ENCODE measurements at places on chromosomes 2 and 18.

DNA sequence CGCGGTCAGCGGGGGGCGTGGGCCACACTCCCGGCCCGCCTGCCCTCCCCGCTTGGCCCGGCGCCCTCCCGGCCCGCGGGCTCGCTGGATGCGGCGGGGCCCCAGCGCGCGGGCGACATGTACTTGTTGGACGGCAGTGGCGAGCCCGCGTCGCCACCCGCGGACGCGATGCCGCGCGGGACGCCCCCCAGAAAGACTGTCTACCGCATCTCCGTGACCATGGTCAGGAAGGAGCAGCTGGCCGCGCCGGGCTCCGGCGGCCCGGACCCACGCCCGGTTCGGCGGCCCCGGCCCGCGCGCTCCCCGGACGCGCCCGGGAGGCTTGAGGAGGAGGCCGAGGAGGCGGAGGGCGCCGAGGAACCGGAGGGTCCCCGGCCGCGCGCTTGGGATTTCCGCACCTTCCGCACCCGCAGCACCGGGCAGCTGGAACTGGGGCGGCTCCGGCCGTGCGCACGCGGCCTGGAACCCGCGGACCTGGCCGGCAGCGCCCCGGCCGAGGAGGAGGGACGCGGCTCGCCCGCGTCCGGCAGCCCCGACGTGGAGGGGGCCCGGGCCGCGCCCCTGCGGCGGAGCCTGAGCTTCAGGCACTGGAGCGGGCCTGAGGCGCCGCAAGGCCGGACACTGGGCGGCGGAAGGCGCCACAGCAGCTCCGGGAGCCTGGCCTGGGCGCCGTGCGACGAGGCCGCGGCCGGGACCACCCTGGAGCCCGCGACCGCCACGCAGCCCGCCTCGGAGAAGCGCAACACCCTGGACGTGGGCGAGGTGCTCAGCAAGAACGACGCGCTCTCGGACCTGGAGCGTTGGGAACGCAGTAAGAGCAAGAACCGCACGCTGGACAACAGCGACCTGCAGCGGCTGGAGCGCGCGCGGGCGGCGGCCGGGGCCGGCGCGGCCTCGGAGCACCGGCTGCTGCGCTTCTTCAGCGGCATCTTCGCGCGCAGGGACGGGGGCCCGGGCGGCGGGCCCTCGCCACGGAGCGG, 176.4 kb downstream of the AGAP1 start:
- no peak for DNase-seq

- no peak for DNase-seq
These were observed 4.6 kb downstream of the CDCA7 start for GRCh38 chr2:173359231-173359630.

- DNase-seq = no peak
These were observed 16.5 kb upstream of the FAHD2A start for GRCh38 chr2:95386031-95386430.

- no peak for DNase-seq
These were observed 52.3 kb upstream of the SEC11C start for GRCh38 chr18:59087391-59087790.

- no peak for DNase-seq
These were observed 20.3 kb upstream of the CYP1B1 start for GRCh38 chr2:38095996-38096861.

- DNase-seq = peak; percentile 54
These were observed 62.3 kb upstream of the CCDC195 start for GRCh38 chr2:224778474-224778877.

GRCh38 chr2:62826141-62826540, 120.6 kb downstream of the EHBP1 start:
- DNase-seq = no peak

GRCh38 chr2:222861411-222862105, 722 bp downstream of the ACSL3 start:
- peak; percentile 21 for DNase-seq

DNA sequence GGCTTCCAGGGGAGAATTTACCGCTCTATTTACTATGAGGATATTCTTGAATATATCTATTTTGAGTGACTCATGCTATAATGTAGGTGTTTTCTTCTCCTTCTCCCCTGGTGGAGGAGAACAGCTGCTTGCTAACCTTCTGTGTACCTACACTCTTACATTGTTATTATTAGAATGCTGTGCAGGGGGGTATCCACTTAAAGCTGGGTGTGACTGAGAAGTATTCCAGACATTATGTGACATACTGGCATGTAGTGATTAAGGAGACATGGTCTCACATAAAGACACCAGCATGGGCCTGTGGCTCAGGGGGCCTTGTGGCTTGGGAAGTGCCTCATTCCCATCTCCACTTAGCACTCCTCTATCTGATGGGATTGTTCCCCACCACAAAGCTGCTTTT, 287.9 kb downstream of the PTPRM start:
- DNase-seq = no peak

- no peak for DNase-seq
These were observed 296.5 kb upstream of the GYPC start for GRCh38 chr2:126359494-126359893.

- DNase-seq = no peak
These were observed 76.1 kb downstream of the SEPTIN10 start for GRCh38 chr2:109537565-109538222.

- DNase-seq = peak; percentile 2
These were observed 77.7 kb downstream of the MEMO1 start for GRCh38 chr2:31933066-31933465.

DNA sequence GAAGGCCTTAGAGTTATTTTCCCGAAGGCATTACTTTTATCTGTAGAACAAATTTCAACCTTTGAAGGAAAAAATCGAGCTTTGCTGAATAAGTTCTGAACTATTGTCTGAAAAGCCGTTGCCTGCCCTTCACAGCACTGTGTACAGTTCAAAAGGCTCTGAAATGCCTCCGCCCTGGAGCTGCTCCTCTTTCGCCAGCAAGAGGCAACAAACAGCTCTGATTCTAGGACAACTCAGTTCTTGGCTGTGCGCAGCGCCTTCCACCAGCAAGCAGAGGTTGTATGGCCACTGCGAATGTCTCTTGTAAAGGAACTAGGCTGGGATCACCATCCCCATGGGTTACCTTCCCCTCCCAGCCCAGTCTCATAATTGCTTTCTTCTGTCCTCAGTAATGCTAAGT, 308.5 kb downstream of the GBX2 start:
- DNase-seq = no peak

DNA sequence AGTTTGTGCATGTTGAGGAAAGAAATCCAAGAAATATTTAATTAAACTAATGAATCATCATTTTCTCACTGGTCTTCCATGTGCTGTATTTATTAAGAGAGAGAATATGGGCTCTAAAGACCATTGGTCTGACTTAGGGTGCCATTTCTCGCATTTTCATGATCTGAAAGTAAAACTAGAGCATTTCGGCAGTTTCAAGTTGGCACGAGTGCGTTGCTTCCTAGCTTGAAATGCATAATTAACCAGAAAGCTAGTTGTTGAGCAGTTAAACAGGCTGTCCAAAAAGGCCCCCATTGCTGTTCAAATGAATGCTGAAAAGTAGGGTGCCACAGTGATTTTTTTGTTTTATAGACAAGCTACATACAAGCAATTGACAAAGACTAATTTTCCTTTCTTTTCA, 47.4 kb downstream of the SLC8A1 start:
- no peak for DNase-seq

DNA sequence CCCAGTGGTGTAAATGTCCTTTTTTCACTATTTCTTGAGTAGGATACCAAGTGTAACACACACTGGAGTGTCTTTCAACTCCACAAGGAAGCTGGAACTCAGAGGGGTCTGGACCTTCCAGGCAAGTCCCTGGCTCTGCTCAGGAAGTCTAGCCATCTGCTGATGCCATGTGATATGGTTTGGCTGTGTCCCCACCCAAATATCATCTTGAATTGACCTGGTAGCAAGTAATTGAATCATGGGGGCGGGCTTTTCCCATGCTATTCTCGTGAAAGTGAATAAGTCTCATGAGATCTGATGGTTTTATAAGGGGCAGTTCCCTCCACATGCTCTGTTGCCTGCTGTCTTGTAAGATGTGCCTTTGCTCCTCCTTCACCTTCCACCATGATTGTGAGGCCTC, 99.4 kb upstream of the CDC42EP3 start:
- no peak for DNase-seq

- no peak for DNase-seq
These were observed 34.2 kb downstream of the CHST10 start for GRCh38 chr2:100383306-100383705.

DNA sequence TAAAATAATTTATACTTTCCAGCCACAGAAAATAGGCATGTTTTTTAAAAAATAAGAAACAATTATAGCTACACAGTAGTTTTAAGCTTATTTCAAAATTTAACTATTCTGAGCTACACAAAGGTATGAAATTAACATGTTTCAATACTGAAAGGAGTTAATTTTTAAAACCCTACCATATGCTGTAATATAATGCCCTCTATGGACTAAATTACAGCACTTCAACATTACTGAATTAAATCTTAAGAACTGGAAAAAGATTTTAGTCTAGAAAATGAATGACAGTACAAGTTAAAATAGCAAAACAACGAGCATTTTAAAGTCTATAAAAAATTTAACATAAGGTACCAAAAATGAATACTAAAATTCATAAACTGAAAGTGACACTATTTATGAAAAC, 36.3 kb downstream of the RTN4 start:
- DNase-seq = no peak

- DNase-seq = no peak
These were observed 69.4 kb upstream of the ODC1 start for GRCh38 chr2:10517351-10518043.

DNA sequence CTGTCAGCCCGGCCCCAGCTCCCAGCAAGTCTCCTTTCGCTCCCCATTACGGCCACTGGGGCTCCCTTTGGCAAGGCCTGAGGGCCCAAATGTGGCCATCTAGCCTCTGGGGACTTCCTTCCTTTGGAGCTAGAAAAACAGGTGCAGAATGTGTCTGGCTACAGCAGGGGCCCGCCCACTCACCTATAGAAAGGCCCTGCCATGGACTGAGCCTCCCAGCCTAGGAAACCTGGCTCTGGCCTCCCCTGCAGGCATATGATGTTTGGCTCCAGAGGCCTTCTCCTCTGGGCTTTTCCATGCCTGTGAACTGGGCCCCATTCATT, 55.3 kb upstream of the ALPP start:
- DNase-seq = no peak

- peak; percentile 14 for DNase-seq
These were observed 562 bp downstream of the TWSG1 start for GRCh38 chr18:9334973-9335696.

GRCh38 chr2:157192445-157193423, 64.8 kb upstream of the GALNT5 start:
- DNase-seq = no peak

DNA sequence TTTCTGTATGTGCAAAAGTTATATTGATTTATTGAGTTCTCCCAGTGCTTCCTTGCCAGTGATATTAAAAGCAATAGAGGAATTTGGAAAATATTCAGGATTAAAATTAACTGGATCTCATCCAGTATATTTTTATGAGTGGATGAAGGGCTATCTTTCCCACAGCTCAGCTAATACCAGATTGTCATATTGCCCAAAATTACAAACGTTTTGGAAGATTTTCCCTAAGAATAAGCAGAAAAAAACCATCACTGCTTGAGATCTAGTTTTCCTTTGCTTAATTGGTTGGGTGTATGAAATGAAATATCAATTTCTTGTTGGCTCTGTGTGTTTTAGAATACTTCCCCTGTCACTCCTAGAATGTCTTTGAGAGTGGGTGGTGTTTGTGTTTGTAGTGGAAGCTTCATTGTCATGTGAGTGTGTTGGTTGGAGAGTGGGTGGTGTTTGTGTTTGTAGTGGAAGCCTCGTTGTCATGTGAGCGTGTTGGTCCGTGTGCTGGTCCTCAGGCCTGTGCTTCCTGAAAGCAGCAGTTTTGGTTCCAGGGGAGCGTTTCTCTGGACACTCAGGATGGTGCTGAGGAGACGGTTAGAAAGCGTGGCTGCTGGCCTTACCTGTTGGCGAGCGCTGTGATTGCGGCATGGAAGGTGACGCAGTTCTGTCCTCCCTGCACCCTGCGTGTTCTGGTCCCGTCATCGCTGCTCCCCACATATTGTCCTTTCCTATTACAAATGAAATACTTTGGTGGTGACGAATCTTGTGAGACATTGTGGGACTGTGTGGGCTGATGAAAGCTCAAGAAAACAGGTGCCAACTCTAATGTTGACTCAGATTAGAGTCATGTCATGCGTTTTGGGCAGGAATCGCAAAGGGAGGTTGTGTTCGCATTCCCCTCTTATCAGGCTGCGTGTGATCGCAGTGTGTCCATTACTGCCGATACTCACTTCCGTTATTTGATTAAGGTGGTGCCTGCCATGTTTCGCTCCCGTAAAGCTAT, 12.4 kb downstream of the ASB1 start:
- peak; percentile 68 for DNase-seq
